ENCODE measurements at places on chromosomes 5 and 9. TPM values are rescaled to one million over a fixed set of nuclear protein-coding genes. Genes with fewer than 3 reads are reported as not detected.

- DNase-seq: no peak
Measured at GRCh38 chr5:170293273-170293672, 4.3 kb downstream of the LCP2 start.

GRCh38 chr9:113946496-113947115 is 70.5 kb downstream of the ZNF618 start:
- DNase-seq: no peak

DNA sequence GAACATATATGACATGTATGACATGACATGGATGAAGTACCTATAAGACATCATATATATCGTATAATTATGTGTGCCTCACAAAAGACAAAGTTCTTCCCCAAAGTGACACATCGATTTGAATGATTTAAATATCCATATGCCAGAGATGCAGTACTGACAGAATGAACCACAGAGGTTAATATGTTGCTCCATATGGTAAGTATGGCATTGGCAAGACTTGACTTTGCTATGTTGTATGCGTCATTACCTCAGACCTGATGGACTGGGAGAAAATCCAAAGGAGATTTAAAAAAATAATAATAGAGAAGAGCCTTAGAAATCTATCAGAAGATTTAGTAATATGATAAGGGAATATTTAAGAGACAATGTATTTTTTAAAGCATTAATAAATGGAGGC is 263.2 kb downstream of the PJA2 start:
- peak; percentile 4 for DNase-seq

Gene PCDHB2
- 4.4 TPM for polyA plus RNA-seq

Gene C5orf46
- 0.43 TPM for polyA plus RNA-seq

Gene HRCT1
- 3.6 TPM for polyA plus RNA-seq

GRCh38 chr5:42813533-42813932 is 1.8 kb upstream of the SELENOP start:
- DNase-seq: no peak

- peak; percentile 49 for DNase-seq
Measured at GRCh38 chr5:43573058-43573457, 16.2 kb upstream of the PAIP1 start.

GRCh38 chr9:35771943-35772342 is 17.9 kb upstream of the MSMP start:
- no peak for DNase-seq

DNA sequence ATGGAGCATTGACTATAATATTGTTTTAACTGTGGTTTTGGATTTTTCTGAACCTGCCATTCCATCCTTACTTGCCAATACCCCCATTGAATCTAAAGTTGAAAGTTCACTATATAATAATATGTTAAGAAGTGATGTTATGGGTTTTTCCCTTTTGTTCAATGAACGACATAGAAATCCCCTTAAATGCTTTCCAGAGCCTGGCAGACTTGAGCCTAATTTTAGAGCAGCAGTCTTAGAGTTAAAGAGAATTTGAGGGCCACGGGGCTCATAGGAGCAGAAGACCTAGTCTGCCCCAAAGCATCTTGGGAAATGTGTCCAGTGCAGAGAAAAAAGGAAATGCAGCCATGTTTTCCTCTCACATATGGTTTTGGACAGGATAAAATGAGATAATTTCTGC is 146.1 kb upstream of the SLC44A1 start:
- DNase-seq: no peak

Gene FBLL1
- polyA plus RNA-seq: not detected

GRCh38 chr5:138711087-138711486 is 42.1 kb upstream of the CTNNA1 start:
- no peak for DNase-seq

DNA sequence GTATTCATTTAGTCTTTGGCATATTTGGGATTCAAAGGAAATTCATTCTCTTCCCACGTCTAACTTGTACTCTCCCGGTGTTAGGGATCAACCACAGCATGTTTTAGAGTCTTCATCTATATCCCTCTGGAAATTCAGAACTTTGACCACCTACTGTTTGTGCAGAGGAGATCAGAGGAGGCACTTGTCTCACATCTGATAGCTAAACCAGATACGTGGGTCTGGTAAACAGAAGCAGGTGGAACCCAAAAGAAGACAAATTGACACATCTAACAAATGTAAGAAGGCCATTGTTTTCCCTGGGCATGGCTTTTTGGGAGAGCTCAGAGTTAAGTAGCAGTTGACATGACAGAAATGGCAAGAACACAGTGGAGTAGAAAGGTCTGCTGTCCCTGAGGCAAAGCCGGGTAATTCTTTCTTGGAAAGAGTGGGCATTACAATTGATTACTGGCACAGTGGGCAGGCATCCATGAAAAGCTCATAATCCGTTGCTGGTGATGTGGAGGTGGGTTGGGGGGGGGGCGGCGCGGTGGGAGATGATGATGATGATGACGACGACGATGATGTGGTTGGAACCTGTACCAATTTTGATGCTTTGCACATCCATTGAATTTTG is 27.5 kb downstream of the PIP5K1B start:
- DNase-seq: no peak

GRCh38 chr5:53076014-53076583 is 33.5 kb downstream of the MOCS2 start:
- peak; percentile 5 for DNase-seq

- DNase-seq: no peak
Measured at GRCh38 chr9:12765088-12765798, 9.6 kb upstream of the LURAP1L start.

DNA sequence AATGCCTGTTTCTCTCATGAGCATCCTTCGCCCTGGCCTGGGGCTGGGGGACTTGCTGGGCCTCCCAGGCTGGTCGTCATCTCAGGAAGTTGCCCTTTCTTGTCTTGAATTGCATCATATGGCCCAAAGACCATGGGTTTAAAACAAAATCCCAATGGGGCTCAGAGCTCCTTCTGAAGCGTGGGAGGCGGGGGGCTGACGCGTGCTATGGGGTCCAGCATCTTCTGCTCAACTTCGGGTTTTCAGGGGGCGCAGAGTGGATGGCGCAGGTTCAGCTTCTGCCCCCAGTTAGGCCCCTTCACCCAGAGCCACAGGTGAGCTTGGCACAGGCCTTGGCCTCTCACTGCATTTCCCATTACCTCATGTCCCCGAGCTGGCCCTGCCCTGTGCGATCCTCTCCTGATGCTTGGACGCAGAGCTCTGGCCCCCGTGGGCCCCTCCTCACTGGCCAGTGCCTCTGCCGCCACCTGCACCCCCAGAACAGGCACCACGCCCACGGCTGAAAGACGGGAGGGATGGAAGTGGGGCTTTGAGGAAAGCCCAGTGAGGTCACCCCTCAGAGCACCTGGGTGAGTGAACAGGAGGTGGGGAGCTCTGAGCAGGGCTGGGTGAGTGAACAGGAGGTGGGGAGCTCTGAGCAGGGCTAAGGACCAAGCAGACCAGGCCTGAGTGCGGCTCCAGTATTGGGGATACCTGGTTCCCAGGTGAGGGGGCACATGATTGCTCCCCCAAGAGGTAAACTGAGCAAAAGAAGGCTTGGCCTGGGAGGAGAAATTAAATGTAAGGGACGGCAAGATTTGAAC is 56.0 kb downstream of the TRIP13 start:
- no peak for DNase-seq

DNA sequence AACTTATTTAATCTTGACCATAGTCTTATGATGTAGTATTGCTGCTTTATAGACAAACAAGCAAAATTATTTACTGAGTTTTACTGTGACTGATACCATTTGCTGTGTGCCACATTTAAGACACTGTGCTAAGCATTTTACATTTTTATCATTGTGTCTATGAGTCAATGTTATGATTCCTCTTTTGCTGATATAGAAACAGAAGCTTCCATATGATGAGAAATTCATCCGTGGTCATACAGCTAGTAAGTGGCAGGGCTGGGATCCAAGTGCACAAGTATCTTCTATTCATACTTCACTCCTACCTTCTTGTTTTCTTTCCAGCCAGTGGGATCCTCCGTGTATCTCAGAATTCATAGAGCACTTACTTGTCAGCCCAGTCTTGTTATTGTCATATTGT is 17.1 kb upstream of the IFNK start:
- no peak for DNase-seq

Gene ANKRD34B
- polyA plus RNA-seq: not detected

GRCh38 chr5:160921-161802 is 30.1 kb upstream of the LRRC14B start:
- DNase-seq: no peak

Gene KIF4B
- polyA plus RNA-seq: not detected

Gene NRG2
- 0.05 TPM for polyA plus RNA-seq

Gene DNAJC25
- 10.2 TPM for polyA plus RNA-seq

- peak; percentile 91 for DNase-seq
Measured at GRCh38 chr5:141507387-141508091, 18.7 kb downstream of the PCDHGC5 start.

Gene GLT6D1
- polyA plus RNA-seq: not detected

- no peak for DNase-seq
Measured at GRCh38 chr5:178434851-178435250, 155.3 kb downstream of the COL23A1 start.

GRCh38 chr5:78985116-78985724 is at the start of gene ARSB:
TSS of gene ARSB (minus strand) at chr5:78985310. CDS start at chr5:78985248, 62 bp downstream.
- peak; percentile 75 for DNase-seq

DNA sequence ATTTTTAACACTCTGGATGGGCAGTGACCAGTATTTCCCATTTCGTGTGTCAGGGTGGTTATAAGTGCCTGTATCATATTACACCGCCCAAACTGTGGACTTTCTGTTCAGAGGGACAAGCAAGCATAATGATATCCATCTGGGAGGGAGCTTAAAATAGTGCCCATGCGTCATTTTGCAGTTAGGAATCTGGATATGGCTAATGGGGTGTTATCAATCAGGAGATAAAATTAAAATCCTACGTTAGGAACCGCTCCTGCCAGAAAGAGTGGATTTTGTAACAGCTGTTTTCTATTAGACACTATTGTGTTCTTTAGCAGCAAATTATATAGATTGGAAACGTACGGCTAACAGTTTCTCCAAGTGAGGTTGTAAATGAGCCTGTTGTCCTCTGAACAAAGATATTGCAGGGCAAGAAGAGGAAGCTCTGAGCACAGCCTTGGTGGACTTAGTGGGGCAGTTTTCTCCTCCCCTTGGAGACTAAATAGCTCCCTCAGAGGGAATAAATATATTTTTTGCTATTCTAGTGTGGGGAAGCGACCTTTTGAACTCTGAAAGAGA is 160.4 kb downstream of the SPATA31D1 start:
- peak; percentile 90 for DNase-seq

- DNase-seq: peak; percentile 11
Measured at GRCh38 chr5:108884736-108885135, 137.0 kb downstream of the FER start.

DNA sequence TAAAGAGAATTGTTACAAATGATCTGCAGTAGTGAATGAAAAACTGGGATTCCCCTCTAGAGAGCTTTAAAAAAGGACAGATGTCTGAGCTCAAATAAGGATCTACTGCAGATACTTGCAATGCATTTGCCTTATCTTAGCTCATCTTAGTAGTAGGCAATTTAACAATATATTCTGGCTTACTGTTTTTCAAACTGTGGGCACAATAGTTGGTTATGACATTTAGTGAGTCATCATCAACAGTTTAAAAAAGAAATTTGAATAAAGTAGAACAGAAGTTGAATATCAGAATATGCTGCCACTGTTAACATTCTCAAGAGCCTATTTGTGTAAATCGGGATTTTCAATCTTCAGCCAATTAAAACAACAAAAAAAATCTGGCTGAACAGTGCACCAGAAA is 6.7 kb upstream of the CAST start:
- DNase-seq: peak; percentile 58

Data from GM23248 (cell line).